ENCODE measurements at places on chromosomes 16 and 17.

DNA sequence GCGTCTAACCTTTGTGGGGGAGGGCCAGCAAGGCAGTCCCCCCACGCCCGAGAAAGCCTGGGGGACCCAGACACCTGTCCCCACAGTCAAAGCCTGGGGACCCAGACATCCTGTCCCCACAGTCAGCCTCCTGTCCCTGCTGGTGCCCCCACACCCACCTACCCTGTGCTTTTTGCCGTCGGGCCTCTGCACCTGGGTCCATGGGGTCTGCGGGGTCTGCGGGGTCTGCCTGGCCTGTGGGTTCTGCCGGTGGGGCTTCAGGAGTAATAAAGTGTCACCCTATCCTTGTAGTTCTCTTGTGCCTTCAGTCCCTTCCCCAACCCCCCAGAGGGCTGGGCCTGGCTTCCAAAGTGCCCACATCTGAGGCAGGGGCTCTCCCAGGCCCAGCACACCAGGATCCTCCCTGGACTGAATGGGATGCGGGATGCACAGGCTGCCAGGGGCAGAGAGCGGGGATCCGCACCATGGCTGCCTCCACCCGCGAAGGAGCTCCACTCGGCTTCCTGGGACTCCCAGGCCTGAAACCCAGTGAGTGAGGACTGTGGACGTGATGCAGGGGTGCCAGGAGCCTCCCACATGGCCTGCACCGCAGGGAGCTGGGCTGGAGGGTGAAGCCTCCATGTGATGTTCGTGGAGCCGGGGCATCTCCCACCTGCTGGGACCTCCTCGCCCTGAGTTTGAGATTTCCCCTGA is 16.3 kb upstream of the DPEP1 start:
- no peak for DNase-seq

- no peak for DNase-seq
Observed at GRCh38 chr16:81198635-81199034, 39.9 kb upstream of the BCO1 start.

DNA sequence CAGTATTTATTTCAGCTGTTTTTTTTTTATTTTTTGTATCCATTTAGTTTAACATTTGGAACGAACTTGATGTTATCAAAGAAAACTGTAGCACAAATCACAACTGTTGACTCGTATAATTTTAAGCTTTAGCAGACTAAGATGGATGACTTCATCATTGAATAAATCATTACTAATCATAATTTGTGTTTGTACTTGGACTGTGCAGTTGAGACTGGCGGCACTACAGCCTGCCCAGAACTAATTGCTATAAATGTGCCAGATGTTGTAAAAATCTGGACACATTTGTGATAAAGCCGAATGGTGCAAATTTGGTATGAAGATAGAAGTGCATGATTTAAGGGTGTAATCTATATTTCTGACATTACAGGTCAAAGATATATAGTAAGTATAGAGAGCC is 897.7 kb upstream of the CDH8 start:
- no peak for DNase-seq

GRCh38 chr16:24189941-24190340 is 66.2 kb upstream of the CACNG3 start:
- DNase-seq = no peak

DNA sequence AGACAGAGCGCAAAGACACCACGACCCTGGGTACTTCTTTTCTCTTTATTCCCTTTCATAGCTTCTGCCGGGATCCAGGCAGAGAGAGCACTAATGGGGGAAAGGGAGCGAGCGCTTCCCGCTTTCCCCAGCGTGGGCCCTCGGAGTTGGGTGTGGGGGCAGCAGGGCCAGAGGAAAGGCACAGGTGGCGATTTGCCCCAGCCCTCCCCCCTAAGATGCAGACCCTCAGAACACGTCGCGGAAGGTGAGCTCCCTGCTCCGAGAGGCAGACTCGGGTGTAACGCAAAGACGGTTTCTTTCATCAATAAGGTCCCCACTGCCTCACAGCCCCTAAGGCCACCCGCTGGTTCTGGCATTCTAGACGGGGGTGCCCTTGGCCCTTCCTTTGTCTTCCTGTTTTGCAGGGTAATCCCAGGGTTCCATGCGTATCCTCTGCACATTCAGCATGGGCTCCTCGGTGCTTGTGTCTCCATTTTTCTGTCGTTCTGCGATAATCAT is 570 bp upstream of the NME3 start:
- DNase-seq = no peak

DNA sequence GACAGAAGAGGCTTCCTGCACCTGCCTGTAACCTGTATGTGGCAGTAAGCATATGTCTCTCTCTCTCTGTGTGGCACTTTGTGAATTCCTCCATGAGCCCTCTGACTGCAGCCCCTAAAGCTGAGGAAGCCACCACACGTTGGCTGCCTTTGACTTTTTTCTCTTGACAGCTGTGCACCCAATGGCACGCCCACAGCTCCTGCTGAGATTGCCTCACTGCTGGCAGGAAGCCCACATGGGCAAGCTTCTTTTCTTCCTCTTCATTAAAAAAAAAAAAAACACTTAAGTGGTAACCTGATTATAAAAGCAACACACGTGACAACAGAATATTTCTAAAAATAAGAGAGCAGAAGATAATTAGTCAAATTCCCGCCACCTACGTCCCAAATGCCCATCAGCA is 34.0 kb upstream of the PIRT start:
- DNase-seq = no peak

DNA sequence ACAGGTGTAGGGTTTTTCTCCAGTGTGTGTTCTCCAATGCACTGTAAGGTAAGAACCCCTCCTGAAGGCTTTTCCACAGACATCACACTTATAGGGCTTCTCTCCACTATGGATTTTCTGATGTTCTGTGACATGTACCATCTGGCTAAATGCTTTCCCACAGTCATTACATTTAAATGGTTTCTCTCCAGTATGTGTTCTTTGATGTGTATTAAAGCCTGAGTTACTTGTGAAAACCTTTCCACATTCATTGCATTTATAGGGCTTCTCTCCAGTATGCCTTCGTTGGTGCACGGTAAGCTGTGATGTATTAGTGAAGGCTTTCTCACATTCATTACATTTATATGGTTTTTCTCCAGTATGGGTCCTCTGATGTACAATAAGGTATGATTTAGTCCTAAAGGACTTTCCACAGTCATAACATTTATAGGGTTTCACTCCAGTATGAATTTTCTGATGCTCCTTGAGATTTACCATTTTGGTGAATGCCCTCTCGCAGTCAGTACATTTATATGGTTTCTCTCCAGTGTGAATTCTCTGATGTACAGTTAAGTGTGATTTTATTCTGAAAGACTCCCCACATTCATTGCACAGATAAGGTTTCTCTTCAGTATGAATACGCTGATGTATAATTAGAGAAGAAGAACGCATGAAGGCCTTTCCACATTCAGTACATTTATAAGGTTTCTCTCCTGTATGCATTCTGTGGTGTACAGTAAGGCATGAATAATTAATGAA is 30.9 kb downstream of the ZNF624 start:
- no peak for DNase-seq

DNA sequence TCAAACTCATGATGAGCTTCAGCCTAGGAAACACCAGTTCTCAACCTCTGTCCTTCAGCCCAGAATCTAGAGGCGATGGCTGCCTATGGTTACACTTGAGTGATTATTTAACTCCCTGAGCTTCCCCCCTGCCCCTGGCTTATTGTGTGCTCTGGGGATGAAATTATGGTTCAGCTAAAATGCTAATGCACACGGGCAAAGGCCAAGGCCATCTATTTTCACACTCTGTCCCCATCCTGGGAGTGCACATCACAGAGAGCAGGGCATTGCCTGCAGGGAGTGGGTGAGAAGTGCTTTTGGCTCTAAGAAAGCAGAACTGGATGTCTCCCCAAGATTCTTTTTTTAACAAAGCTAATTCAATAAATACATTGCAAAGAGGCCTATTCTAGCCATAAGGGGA is 21.6 kb upstream of the CACNG5 start:
- DNase-seq = no peak

DNA sequence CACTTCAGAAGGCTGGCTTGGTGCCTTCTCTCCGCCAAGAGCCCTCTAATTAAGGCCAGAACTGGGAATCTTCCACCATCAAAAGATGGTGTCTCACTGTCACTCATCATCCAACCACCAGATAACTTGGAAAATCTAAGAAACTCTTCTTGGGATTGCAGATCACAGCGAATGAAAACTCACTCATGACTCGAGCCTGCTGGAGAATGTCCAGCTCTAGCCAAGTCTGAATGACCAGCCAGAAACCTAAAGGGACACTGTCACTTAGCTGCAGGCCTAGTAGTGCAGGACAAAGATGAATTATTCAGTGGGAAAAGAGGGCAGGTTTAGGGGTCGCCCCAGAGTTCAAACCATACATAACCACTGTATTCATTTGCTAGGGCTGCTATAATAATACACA is 107.8 kb downstream of the XYLT1 start:
- no peak for DNase-seq

DNA sequence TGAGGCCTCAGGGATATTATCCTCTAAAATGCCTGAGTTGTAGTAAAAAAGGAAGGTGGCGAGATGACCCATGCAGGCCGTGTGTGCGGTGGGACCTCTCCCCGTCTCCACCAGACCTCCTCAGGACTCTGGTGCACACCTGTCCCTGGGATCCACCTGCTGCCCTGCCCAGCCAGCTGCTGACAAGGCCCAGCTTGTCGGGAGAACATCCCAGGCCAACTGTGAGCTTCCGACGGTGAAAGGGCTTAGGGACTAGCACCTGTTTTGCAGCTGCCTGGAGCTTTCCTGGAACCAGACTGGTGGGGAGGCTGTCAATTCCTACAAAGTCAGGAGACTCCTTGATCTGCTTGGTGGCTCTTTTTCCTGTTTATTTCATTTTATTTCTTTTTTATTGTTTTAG is 11.6 kb downstream of the IL34 start:
- no peak for DNase-seq

DNA sequence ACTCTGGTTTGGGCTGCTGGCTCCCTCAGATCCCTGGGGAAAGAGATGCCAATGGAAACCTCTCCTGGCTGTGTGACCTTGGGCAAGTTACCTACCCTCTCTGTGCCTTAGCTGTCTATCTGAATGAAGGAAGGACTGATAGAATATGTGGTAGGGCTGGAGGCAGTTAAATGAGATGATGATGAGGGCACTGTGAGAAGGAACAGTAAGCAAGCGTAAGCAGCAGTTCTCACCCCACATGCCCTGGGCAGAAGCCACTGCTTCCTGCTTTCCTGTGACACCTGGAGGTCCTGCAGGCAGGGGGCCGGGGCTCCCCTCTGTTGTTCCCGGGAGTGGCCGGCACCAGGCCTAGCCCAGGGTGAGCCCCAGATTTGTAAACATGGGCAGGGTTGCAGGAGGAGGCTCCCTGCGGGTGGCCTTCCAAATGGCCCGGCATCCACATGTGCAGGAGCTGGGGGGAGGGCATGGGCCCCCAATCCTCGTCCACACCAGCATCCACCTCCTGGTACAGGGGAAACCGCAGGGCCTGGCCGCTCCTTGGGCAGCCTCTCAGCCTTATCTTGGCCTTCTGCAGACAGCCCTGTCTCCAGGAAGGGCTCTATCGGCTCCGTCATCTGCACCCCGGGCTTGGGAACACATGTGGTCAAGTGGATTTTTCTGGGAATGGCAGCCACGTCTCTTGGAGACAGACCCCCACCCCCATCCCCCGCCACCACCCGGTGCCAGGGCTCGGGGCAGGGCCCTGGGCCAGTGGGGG is 235.6 kb upstream of the GSE1 start:
- DNase-seq = no peak

- no peak for DNase-seq
Observed at GRCh38 chr16:88039591-88039990, 88.4 kb downstream of the BANP start.

DNA sequence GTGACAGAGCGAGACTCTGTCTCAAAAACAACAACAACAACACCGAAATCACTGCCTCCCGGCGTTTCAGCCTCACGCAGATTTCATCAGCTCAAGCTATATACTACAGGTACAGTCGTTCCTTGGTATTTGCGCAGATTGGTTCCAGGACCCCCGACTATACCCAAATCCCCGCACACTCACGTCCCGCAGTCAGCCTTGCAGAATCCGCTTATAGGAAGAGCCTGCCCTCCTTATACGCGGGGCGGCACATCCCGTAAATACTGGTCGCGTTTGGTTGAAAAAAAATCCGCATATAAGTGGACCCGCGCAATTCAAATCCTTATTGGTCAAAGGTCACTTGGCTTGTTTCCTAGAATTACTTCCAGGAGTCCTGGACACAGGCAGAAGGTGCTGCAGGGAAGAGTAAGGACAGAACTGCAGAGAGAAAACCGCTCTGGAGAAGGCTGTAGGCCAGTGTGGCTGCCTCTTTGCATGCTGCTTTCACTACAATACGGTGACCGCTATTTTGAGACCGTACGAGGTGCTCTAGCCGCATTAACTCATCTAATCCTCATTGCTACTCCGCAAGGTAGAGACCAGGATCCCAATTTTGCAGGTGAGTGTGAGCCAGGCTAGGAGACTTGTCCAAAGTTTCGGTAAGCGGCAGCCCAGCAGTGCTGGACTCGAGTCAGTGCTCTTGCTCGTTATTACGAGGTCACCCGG is 718 bp downstream of the NDUFAB1 start:
- DNase-seq = no peak

- no peak for DNase-seq
Observed at GRCh38 chr17:50130559-50131305, 772 bp upstream of the SAMD14 start.

DNA sequence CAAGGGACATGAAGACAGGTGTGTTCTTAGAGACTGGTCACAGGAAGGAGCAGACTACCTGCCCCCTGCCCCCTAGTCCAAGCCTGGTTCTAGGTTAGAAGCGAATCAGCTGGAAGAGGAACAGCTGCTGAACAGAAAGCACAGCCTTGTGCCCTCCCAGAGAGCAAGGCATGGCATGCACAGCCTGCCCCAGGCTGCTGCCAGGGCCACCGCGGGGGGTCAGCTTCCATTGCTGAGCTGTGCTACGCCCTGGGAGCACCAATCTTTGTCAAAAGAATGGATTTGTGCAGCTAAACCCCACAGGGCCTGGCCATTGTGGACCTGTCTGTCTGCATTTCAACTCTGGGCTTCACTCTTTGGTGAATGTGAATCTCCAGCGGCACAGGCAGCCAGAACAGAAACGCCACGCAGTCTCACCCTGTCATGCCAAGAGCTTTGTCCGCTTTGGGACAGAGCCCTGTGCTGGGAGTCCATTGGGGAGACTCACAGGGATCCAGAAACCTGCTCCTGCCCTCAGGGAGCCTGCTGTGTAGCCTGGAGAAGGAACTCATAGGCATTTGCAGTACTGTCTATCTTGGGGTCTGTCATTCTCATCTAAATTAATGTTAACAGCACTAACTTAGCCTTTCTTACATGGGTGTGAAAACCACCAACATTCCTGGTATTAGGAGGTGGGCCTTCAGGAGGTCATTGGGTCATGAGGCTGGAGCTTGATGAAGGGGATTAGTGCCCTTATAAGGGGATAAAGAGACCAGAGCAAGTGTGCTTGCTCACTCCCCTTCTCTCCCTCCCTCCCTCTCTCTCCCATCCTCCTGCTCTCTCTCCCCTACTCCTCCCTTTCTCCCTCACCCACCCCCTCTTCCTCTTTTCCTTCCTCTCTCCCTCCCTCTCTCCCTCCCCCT is 25.6 kb upstream of the CDRT4 start:
- DNase-seq = no peak

- no peak for DNase-seq
Observed at GRCh38 chr17:12509801-12510200, 155.9 kb upstream of the MYOCD start.

- DNase-seq = no peak
Observed at GRCh38 chr17:71387456-71387855, 733.4 kb upstream of the SOX9 start.
